ENCODE measurements at places on chromosomes 4 and X.

DNA sequence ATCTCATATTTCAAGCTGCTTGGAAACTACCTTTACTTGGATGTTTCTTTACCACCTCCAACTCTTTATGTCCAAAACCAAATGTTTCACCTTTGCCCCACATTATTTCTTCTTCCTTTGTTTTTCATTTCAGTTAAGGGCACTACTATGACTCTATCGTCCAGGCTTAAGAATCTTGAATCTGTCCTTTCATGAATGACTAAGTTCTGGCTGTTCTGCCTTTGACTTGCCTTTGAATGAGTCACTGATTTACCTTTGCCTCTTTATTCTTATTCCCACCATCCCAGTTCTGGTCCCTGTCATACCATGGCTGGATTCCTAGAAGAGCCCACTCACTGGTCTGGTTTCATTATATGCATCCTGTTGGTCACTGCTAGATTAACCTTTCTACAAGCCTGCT, 30.6 kb upstream of the PLAC1 start:
- ATAC-seq, result no peak

- no peak for ATAC-seq
These were observed 160.7 kb upstream of the FTHL17 start for GRCh38 chrX:31232506-31232905.

DNA sequence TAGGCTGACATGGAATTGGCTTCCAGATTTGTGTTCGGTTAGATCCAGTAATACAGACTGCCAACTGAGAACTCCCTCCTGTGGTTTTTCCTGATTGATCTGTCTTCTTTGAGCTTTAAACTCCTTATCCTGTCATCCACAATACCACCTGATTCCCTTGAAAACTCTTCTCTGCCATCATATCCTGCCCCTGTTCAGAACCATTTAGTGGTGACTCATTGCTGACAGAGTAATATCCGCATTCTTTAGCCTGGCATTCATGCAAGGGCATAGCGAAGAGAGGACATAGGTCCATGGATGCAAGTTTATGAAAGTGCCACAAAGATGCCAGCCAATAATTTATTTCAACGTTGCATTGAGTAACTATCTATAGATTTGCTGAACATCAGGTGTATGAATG, 76.6 kb downstream of the ITIH6 start:
- no peak for ATAC-seq

- ATAC-seq, result no peak
These were observed 67.7 kb downstream of the MID1IP1 start for GRCh38 chrX:38868941-38869401.

- no peak for ATAC-seq
These were observed 51.6 kb downstream of the RTL5 start for GRCh38 chrX:72080150-72080549.

DNA sequence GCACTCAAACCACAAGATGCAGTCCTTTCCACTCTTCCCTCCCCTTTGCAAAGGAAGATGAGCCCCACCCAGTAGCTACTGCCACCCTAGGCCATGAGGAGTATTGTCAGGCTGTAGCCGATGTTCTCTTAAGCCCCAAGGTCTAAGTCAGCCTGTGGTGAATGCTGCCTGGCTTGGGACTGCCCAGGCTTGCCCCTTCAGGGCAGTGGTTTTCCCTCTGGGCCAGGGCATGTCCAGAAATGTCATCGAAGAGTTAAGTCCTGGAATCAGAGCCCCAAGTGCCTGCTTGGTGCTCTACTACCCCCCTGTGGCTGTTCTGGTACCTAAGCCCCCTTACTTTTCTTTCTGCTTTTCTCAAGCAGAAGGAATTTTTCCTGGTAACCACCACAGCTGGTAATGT, 11.8 kb upstream of the PGK1 start:
- ATAC-seq, result peak; percentile 57

- ATAC-seq, result no peak
These were observed 1615.3 kb downstream of the PCDH18 start for GRCh38 chr4:135917011-135917410.

DNA sequence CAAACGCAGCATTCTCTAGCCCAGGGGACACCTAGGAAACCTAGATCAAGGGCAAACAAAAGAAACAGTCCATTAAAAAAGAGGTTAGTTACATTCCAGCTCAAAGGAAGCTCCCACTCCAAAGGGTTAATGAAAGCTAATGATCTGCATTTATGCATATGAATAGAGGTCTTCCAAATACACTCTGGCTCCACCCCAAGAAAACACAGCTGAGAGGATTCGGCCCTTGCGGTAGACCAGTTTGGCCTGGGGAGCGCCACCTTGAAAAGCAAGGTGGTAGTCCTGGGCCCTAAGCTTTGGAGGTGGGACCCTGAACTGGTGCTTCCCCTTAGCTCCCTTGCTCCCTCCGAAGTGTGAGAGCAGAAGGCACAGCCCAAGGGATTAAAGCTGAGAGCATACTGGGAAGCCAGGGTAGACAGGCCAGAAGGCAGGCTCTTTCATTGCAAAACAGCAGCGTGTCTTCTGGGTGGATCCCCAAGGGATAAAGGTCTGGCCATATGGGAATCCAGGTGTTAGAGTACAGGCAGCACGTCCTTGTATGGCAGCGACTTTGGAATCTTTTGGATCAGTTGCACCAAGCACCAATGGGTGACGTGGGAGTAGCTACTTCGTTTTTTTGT, 3.7 kb downstream of the GABRQ start:
- ATAC-seq, result no peak

GRCh38 chrX:103919270-103919637, 43.2 kb upstream of the TMSB15B start:
- peak; percentile 78 for ATAC-seq

GRCh38 chr4:75834095-75834771, 68.0 kb downstream of the PPEF2 start:
- ATAC-seq, result no peak

GRCh38 chrX:42691196-42691595, 86.8 kb downstream of the PPP1R2C start:
- no peak for ATAC-seq

DNA sequence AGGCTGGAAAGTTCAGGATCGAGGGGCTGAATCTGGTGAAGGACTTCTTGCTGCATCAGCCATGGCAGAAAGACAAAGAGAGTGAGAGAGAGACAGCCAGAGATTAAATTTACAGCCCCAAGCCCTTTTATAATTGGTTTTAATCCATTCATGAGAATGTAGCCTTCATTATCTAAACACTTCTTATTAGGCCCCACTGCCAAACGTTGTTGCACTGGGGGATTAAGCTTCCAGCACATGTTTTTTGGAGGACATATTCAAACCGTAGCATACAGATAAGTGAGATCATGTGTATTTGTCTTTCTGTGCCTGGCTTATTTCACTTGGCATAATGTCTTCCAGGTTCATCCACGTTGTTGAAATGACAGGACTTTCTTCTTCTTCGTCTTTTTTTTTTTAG, 524.7 kb downstream of the SPRY1 start:
- no peak for ATAC-seq

- no peak for ATAC-seq
These were observed 146.0 kb downstream of the TBL1X start for GRCh38 chrX:9610771-9611392.

DNA sequence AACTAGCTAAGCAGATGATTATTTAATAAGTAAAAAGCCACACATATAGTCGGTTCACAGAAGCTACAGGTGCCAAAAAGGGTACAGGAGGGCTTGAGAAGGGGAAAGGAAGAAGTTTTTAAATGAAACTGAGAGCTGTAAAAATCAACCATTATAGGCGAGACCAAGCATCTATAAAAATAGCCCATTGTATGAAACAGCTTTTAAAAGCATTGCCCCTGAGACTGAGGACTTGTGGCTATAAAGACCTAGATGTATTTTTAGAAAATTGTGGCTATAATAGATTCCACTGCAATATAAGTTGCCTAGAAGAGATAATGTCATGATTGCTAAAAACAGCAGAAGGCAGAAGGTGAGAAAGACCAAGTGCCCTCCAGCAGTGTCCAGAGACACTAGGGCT, 15.0 kb upstream of the TTC29 start:
- ATAC-seq, result no peak

DNA sequence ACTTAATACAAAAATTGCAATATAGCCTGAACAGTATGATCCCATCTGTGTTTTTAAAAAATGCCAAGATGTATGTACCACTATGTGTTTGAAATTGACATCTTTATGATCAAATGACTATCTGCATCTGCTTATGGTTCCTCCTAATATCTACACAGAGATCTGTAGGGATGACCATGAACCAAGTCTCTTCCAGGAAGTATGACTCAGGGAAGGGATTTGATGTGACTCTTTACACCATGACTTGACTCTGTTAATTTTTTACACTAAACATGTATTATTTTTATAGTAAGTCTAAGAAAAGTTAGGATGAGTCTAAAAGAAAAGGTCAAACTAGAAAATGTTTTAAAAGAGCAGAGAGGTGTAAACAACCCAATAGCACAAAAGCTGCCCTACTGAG, 164.0 kb downstream of the SH3KBP1 start:
- no peak for ATAC-seq

GRCh38 chr4:20046931-20047677, 204.6 kb upstream of the SLIT2 start:
- ATAC-seq, result no peak

DNA sequence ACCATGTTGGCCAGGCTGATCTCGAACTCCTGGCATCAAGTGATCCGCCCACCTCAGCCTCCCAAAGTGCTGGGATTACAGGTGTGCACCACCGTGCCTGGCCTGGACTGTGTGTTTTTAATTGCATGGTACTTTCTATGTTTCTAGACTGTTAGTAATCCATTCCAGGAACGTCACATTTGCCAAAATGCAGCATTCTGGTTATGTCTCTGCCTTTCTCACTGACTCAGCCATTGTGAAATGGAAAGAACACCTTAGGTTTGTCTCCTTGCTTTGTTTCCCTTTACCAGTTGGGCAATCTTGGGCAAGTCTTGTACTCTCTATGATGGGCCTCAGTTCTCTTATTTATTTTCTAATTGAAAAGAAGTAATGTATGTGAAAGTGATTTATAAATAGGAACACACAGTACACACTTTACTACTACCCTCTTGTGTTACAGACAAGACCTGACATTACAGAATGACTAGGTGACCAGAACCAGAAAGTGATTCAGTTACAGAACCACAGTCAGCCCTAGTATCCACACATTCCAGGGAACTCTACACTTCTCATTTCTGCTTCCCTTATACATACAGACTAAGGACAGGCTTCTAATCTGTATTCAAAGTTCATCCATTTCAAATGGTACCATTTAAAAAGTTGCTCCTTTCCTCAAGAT, 187.1 kb downstream of the MGST2 start:
- ATAC-seq, result no peak

DNA sequence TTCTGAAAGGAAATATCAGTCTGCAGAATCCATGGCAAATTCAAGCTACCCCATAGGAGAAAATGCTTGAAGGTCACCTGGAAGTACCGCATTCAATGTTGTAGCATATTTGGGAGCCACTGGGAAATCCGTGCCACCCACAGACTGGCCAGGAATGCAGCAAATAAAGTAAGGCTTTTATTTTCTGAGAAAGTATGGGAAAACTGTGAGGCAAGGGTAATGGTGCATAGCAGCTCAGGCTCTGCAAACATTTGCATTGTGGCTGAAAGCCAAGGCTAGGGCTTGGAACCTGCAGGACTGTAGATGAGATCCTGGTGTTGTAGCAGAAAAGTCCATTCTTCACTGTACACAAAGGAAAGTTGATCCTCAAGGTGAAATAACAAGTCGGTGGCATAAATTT, 450.9 kb upstream of the NR3C2 start:
- ATAC-seq, result no peak

DNA sequence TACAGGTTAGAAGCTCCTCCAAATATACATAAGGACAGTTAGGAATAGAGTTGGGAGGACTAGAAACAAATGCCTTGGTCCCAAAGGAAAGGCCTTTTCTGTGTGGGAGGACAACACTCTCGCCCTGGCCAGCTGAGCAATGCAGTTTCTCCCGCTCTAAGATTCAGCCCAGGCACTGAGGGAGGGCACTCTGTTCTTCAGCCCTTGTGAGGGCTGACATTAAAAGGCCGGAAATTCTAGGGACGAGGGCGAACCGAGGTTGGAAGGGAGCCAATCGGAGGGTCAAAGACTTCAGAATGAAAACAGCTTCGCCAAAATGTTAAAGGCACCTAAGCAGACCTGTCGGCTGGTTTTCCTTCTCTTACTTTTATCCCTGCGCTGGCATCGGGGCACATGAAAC, 2.9 kb upstream of the PTCHD1 start:
- no peak for ATAC-seq

GRCh38 chr4:138609943-138610350, 367.8 kb upstream of the SLC7A11 start:
- no peak for ATAC-seq

DNA sequence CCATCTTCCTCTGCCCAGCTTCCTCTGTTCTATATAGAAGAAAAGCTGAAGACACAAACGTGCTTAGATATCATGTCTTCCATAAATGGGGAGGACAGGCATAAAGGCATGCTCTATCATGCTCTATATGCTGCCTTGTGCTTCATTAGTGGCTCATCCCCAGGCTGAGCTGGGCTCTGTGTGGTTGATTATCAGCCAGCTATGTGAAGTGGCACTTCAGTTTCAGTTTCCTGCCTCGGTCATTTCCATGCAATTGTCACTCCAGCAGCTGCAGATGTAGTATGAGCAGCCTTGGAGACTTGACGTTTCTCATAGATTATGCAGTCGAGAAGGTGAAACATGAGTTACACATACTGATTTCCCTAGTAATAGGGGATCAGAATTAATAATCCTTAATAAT, 106.2 kb downstream of the SYTL5 start:
- no peak for ATAC-seq

DNA sequence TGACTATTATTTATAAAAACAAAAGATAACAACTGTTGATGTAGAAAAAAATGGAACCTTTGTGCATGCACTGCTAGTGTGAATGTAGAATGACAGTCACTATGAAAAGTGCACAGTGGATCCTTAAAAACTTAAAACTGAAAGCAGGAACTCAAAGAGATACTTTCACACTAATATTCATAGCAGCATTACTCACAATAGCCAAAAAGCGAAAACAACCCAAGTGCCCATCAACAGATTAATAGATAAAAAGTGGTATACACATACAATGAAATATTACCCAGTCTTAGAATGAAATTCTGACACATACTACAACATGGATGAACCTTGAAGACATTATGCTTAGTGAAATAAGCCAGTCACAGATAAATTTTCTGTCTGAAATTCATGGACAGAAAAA, 23.8 kb downstream of the CENPC start:
- no peak for ATAC-seq

GRCh38 chr4:7904952-7905915, 34.4 kb downstream of the AFAP1 start:
- no peak for ATAC-seq
